ENCODE measurements at places on chromosomes 3 and 15. TPM values are rescaled to one million over a fixed set of nuclear protein-coding genes. Genes with fewer than 3 reads are reported as not detected.

CTXN2 gene
- total RNA-seq: 0.27 TPM

RTP1 gene
- total RNA-seq: not detected

SPTBN5 gene
- total RNA-seq: 1.7 TPM

THSD4 gene
- total RNA-seq: 1.9 TPM

STAG1 gene
- 43.5 TPM for total RNA-seq

TMCO5A gene
- total RNA-seq: not detected

RPN1 gene
- total RNA-seq: 115 TPM

P2RY1 gene
- total RNA-seq: 55.6 TPM

DNA sequence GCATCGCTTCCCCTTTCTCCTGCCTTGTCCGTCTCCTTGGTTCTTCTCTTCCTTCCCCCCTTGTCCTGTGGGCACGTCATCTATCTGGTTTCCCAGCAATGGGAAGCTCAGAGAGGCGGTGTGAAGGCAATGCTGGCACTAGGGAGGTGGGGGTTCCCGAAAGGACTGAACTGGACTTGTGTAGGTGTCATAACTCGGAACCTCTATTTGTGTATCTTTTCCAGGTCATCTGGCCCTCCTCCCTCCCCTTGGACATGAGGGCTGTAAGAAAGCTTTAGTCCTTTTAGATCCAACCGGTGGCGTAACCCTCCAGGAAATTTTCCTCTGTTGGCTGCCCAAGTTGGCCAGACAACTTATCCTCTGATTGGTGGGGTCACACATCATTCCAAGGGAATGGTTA is 231.5 kb upstream of the TLE3 start:
- no peak for DNase-seq

DNA sequence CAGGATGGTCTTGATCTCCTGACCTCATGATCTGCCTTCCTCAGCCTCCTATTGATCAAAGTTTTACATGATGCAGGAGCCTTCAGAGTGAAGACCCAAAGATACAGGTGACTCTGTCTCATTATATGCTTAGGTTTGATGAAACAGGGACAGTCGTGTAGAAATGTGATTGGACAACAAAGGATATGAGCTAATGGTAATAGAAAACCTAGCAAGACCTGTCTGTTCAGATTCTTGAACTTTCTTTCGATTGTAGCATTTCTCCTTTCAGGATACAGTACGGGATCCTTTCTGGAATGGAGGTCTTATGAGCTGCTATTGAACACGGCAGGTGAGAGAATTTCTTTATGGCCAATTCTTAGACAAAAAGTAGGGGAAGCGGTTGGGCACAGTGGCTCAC is at the start of gene ACKR2:
Gene ACKR2 (plus strand): TSS at position 244 of the 400 bp plus-strand sequence. CDS start 55,058 bp downstream, outside the sequence.
- DNase-seq: no peak

DNA sequence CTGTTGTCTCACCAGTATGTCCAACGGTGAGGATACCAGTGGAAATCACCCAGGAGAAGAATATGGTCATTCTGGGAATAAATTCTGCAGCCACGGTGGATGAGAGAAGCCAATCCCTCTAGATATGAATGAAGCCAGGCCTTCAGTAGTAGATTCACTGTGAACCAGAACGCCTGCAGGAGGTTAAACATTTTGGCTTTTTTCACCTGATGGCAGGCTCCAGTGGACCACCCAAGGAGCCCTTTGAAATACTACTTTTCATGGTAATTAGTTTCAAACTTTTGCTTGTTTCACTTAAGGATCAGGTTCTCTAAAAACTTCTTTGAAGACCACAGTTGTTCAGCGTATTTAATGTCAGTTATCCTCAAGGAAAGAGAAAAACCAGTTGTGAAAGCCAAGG is 353.4 kb downstream of the RORA start:
- DNase-seq: no peak

DNA sequence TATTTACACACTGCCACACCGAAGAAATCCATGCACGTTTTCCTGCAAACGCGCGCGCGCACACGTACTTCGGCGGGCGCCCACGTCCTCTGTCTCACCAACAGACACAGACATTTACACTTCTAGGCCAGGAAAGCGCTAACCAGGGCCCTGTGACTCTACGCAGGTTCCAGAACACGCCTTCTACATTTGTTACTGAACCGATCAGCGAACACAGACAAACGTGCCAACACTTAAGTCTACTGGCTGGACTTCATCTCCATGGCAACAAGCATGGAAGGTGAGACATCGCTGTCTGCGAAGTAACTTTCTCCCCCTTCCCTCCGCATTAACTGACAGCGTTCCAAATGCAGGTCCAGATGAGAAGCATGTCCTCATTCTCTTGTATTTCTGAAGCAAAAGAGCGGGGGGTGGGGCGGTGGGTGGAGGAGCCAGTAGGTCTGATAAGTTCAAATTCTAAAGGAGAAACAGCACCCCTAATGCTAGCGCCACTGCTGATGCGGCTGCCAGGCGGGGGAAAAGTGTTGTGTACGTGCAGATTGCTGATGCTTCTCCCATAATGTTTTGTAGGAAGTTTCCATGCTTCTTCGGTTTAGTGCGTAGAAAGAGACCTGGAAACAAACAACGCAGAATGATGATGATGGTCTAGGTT is at the start of gene CTXN2:
Gene CTXN2 (plus strand): TSS at position 92 of the 652 bp plus-strand sequence. CDS start 9,636 bp downstream, outside the sequence.
- DNase-seq: no peak

DNA sequence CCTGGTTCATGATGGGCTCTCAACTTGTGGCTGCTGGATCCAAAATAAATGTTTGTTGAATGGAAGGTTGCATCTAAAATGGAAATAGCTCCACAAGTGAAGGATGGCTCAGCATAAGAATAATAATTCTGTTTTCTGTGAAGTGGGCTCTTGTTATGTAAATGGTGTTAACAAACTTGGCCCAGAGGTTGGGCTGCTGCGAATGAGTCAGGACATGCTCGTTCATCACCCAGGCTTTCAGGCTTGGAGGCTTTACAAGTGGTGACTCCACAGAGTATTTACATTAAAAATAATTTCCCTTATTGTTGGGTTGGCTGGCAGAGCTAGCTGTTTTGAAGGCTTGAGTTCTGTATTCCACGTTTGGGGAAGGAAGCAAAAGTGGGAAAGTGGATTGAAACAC is 60.5 kb downstream of the ITGB5 start:
- peak; percentile 90 for DNase-seq

GRCh38 chr3:23248594-23249131 is 45.5 kb downstream of the UBE2E2 start:
- no peak for DNase-seq

GRCh38 chr3:64621726-64622395 is 65.9 kb downstream of the ADAMTS9 start:
- no peak for DNase-seq

GRCh38 chr15:40878785-40879184 is 4.8 kb upstream of the RHOV start:
- DNase-seq: no peak

GRCh38 chr15:90876512-90877170 is 7.7 kb upstream of the FES start:
- DNase-seq: no peak

- no peak for DNase-seq
These were observed 515.5 kb downstream of the CADM2 start for GRCh38 chr3:85474241-85474640.

DNA sequence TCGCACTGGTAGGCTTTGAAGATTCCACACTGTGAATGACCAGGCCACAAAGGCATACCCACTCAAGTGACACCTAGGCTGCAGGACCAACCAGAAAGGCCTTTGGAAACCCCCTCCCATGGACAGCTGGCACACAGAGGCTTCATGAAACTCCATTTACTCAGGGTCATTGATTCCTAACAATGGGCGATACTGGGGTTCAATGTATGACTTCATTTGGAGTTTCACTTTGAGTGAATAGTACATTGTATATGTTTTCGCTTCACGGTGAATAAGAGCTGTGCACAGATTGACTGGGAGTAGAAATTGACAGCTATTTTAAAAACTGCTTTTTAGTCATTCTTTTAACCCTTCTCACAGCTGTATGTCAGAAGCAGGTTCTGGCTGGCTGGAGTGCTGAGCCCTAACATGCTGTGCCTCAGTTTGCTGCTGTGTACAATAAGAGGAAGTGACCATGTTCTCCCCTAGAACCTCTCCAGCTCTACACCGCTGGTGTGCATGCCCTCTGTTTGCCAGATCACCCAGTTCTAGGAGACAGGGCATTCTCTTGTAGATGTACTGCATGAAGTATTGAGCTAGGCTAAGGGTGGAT is 15.4 kb upstream of the CX3CR1 start:
- no peak for DNase-seq

- no peak for DNase-seq
These were observed 139.9 kb downstream of the SRGAP3 start for GRCh38 chr3:9109568-9109914.

DNA sequence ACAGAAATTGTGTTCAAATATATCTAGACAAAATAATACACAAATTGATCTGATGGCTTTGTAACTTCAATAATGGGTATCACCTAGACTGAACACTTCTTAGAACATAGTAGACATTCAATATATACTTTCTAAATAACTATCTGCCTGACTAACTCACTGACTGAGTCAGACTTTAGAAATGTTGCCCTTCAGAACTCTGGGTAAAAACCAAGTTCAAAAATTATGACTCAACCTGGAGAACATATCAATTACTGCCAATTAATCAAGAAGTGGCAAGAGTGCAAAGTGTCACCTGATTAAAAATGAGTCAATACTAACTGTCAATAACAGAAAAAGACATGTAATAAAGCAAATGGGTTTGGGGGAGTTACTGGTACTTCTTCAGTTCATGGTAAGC is 144.6 kb upstream of the TMCO5A start:
- DNase-seq: no peak

DNA sequence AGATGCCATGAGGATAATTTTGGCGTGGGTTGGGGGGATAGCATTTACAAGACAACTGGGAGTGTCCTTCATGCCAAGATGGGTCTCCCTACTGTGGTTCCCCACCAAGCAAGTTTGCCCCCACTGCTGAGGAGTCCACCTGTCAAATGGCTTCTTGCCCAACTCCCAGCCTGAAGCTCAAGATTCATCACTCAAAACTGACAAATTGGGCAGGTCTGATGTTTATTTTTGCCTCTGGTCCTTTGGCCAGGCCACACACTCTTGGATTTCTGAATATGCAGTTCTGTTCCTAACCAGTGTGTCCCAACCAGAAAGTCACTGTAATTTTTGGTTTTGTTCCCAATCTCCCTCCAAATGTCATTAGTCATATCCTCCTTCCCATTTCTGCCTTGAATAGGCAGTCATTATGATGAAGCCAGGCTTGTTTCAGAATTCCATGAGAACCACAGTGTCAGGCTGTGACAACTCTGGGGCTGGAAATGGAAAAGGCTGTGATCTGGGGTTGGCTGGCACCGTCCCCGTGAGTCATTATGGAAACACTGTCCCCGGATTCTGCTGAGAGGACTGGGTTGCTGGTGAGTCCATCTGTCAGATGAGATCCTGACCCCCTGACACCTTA is 29.3 kb upstream of the MEF2A start:
- peak; percentile 71 for DNase-seq

GRCh38 chr3:78178209-78178608 is 1138.3 kb downstream of the ROBO2 start:
- DNase-seq: no peak

DNA sequence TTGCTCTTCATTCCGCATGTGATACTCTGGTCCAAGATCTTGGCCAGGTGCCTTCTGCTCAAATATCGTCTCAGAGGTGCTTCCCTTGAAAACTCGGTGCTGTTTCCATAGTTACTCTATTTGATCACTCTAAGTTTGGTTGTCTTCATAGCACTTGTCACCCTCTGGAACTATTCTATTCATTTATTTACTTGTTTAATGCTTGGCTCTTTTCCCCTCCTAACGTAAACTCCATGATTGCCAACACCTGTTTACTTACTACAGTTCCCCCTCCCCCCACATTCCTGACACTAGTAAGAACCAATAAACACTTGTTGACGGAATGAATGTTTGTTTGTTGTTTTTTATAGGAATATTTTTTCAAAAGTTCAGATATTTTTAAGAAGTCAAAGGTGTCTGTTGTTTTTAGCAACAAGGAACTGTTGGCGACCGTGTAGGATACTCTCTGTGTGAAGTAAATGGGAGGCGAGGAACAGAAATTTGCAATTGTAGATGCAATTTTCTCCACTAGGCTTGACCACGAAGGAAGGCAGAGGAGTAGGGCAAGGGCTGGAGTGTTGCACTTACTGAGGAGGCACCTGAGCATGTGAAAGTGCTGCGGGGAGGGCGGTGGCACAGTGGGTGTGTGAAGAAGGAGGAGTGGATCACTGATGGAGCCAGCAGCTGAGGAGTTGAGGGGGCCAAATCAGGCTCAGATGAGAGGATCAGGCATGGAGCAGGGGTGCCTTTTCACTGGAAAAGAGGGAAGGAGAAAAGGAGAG is 48.4 kb downstream of the MOBP start:
- DNase-seq: no peak

DNA sequence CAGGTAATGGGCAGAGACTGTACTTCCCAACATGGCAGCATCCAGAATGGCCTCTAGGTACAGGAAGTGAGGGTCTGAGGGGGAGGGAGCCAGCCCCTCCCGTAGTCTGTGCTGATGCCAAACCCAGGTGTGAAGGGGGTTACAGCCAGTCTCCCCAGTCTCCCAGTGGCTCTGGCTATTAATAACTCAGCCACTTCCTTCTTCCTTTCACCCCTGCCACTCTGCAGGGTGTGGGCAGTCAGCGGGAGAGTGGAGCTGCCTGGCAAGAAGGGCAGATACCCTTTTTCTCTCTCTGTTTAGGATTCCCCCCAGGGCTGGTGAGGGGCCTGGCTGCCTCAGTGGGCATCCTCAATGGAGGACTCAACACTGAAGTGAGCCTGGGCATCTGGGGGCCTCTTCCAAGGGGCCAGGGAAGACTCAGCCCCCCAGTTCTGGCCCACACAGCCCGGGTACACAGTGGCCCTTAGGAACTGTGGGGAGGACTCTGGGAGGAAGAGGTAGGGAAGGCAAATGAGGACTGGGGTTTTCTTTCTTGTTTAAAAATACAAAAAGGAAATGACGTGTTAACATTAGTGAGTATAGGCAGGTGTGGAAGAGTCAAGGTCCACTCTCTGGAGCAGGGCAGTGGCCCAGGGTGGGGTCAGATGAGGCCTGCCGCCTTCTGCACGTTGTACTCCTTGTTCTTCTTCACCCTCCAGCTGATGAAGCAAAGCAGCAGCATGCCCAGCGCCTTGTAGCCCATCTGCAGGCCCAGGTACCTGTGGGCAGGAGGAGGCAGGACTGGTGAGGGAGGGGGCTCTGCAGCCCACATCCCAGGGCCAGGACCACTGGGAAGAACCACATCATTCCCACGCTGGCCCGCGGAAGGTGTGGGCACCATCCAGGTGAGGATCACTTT is 38.6 kb upstream of the RAB6B start:
- DNase-seq: peak; percentile 29

GRCh38 chr3:24519368-24520100 is 24.9 kb upstream of the THRB start:
- no peak for DNase-seq

DNA sequence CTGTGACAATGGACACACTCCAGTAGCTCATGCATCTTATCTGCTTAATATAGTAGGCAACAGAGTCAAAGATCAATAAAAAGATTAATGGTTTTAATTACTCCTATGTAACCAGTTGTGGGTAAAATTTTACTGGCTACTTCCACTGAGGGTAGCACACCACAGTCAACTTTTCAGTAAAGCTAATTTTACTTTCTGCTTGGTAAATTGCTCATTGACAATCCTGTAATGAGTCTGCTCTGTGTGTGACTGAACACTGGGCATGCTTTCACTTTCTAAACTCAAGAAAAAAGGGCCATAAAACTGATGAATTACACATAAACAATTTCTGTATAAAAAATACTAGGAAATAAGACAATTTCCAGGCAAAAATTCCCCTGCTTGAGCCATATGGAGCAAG is 838.3 kb downstream of the VGLL3 start:
- no peak for DNase-seq
